ENCODE measurements at places on chromosomes 2 and 18. TPM values are rescaled to one million over a fixed set of nuclear protein-coding genes. Genes with fewer than 3 reads are reported as not detected.

DNA sequence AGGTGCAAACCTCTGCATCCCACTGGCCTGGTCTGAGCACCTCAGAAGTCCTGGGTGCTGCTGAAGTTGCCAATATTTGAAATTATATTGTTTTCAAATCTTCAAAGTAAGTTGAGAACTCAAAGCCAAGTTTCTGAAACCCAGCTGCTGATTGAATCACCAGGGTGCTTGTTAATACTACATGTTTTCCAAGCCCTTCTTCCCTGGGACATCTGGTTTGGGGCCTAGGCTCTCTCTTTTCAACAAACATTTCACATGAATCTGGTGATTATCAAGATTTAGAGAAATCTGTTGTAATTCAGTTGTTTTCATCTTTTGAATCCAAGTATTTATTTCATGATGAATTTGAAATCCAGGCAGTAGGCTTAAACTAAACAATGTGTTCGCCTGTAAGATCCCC lies 24.4 kb downstream of the MLPH start:
- peaks cover 2% of the 10 kb centered on the region for H3K36me3 ChIP-seq
- peaks cover 18% of the 10 kb centered on the region for H3K4me1 ChIP-seq
- no peaks in the 10 kb centered on the region for H3K27me3 ChIP-seq
- DNase-seq, result peak; percentile 78
- H3K4me3 ChIP-seq, result no peak overlapping the region

- H3K36me3 ChIP-seq, result no peaks in the 10 kb centered on the region
- H3K27me3 ChIP-seq, result no peaks in the 10 kb centered on the region
- no peak overlapping the region for H3K4me3 ChIP-seq
- no peaks in the 10 kb centered on the region for H3K4me1 ChIP-seq
- peak; percentile 70 for DNase-seq
Observed at GRCh38 chr2:234873828-234874173, 78.0 kb upstream of the SH3BP4 start.

The PPM1G gene
- total RNA-seq, result 95.9 TPM

- peak overlapping the region; percentile 14 for H3K27ac ChIP-seq
- H3K4me3 ChIP-seq, result no peak overlapping the region
- peaks cover 7% of the 10 kb centered on the region for H3K4me1 ChIP-seq
- no peaks in the 10 kb centered on the region for H3K36me3 ChIP-seq
- DNase-seq, result peak; percentile 23
- H3K27me3 ChIP-seq, result no peaks in the 10 kb centered on the region
Observed at GRCh38 chr2:42854207-42854818, 61.9 kb upstream of the HAAO start.

- no peaks in the 10 kb centered on the region for H3K36me3 ChIP-seq
- peaks cover 45% of the 10 kb centered on the region for H3K27me3 ChIP-seq
- no peak overlapping the region for H3K27ac ChIP-seq
- H3K4me3 ChIP-seq, result no peak overlapping the region
- peak; percentile 18 for DNase-seq
Observed at GRCh38 chr2:44970846-44971450, 29.4 kb downstream of the SIX3 start.

DNA sequence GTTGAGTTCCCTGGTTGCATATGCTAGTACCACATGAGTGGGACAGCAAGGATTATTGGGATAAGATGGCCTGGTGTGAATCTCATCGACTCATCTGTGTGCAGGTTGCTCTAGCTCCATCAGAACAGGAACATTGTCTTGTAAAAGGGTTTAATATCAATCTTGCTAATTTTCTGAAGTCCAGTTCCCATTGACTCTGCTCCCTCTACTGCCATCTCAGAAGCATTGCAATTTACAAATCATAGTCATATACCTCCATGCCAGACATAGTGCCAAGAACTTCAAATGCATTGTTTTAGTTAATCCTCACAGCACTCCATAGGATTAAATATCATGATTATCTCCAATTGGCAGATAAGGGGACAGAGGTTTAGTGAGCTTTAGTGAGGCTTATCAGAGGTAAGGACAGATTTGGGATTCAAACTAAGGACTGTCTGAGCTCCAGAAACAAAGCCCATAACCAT lies 4.8 kb upstream of the STAT4 start:
- no peaks in the 10 kb centered on the region for H3K4me1 ChIP-seq
- no peak overlapping the region for H3K4me3 ChIP-seq
- H3K27ac ChIP-seq, result no peak overlapping the region
- peak; percentile 70 for DNase-seq

DNA sequence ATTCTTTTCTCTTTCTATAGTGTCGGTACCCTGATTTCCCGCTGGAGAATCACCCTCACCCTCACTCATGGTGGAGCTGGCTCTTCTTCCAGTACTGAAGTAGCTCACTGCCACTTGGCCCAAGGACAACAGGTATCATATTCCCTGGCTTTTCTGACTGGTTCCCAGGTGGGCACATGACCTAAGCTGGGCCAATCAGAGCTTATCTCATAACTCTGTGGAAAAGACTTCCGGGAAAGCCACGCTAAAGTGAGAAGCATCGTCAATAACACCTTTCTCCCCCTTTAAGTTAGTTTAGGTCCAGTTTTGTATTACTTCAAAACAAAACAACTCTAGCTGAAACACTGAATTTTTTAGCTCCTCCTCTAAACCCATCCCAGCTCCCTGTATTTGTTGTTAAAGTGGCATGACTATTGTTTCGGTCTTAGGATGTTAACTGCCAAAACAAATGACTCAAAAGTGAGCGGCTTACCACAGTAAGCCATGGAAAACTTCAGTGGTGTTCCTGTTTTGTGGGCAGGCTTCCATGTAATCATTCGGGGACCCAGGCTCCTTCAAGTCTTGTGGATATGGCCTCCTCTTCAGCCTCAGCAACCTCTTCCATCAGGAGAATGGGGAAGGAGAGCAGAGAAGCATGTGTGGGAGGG lies 137.4 kb upstream of the DLX2 start:
- H3K36me3 ChIP-seq, result no peaks in the 10 kb centered on the region
- H3K27me3 ChIP-seq, result peaks cover 5% of the 10 kb centered on the region
- peaks cover 5% of the 10 kb centered on the region for H3K4me1 ChIP-seq

The EIF2AK2 gene
- total RNA-seq, result 16.8 TPM

All from IMR-90 (cell line).